ENCODE measurements at places on chromosomes 7 and 10.

DNA sequence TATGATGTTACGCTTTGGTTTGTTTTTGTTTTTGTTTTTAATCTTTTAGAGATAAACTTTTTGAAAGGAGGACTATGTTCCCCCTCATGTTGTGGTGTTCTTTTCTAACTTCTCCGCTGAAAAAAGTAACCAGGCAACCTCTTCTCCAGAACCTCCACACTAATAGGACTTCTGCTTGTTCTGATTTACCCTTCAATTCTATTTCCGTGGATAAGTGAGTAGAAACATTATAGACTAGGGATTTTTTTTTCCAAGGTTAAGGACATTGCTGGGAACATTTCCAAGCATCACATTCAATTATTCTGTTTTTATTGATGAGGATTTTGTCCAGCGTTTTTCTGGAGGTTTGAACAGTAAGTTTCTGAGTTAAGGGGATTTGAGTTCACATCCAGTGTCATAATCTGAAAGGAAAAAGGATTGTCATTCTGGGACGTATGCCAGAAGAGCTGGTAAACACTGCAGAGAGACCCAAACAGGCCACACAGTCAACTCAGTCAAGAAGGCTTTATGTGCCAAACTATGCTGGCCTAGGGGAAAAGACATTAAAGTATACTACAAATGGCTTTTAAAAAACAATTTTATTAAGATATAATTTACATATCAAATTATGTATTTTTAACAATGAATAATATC is 28.3 kb upstream of the RALA start:
- DNase-seq, result no peak

- no peak for DNase-seq
These were observed 54.4 kb upstream of the FAM133B start for GRCh38 chr7:92644406-92645113.

- DNase-seq, result no peak
These were observed 60.9 kb downstream of the SHH start for GRCh38 chr7:155751409-155751808.

GRCh38 chr7:43674559-43675436 is 54.5 kb downstream of the COA1 start:
- DNase-seq, result no peak

DNA sequence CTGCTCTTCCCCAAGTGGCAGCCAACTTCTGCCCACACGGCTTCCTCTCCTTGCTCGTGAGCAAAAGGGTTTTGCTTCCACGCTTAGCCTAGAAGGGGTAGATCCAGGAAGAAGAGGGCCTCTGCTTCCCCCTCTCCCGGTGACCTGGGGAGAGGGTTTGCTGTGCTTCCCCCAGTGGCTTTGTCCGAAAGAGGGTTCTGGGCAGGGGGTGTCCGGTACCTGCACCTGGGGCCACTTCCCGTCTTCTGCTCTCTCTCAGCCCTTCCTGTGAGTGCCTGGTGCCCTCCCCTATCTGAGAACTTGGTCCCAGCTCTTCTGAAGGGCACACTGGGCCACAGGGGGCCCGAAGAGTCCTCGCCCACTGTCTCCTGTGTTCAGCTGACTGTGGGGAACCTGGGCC is 11.3 kb downstream of the JAKMIP3 start:
- no peak for DNase-seq

- no peak for DNase-seq
These were observed 13.6 kb upstream of the MYL7 start for GRCh38 chr7:44154703-44155102.

- DNase-seq, result no peak
These were observed 586.5 kb downstream of the LRMDA start for GRCh38 chr10:76017733-76018433.

DNA sequence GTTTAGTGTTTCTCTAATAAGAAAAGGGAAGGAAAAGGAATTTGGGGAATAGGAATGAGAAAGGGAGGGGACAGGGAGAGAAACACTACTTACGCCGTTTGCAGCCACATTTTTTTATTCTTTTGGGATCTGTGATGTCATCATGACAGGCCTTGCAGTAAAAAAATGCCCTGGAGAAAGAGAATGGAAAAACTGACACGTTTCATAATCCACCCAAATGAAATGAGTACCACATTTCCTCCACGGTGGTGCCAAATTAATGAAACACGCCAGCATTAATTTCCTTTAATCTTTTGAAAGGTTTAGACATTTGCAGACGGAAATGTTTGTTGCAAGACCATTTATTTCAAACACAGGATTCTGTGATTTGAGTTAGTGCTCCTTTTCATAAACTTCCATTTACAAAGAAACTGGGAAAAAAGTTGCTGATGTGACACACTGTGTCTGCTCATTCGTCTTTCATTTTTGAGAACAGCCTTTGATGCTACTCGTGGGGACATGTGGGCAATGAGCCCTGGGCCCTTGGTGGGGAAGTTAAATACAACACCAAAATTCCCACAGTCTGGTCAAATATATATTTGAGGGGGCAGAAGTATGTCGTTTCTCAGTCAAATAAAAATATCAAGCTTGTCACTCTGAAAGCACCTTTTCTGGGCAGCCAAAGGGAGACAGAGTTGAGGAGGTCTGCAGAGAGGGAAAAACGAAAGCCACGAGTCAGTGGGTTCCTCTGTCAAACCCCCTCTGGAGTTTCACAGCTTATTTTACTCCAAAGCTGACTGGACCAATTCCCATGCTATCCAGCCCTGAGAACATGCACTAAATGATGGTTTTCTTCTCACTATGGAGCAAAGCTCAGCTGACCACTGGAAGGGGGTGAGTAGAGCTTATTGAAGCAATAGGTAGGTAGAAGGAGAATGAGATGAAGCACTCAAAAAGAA is 625.5 kb downstream of the KCNMA1 start:
- no peak for DNase-seq

- no peak for DNase-seq
These were observed 71.1 kb upstream of the MINDY3 start for GRCh38 chr10:15931376-15931775.

- no peak for DNase-seq
These were observed 97.0 kb upstream of the PDE1C start for GRCh38 chr7:32167256-32167655.

- no peak for DNase-seq
These were observed 171.2 kb downstream of the REEP3 start for GRCh38 chr10:63692220-63692896.

GRCh38 chr7:128434413-128435326 is 21.0 kb upstream of the HILPDA start:
- DNase-seq, result no peak

GRCh38 chr7:131109759-131110296 is 217.8 kb upstream of the MKLN1 start:
- DNase-seq, result peak; percentile 65

- DNase-seq, result no peak
These were observed 479 bp upstream of the SEMA4G start for GRCh38 chr10:100968863-100969186.

DNA sequence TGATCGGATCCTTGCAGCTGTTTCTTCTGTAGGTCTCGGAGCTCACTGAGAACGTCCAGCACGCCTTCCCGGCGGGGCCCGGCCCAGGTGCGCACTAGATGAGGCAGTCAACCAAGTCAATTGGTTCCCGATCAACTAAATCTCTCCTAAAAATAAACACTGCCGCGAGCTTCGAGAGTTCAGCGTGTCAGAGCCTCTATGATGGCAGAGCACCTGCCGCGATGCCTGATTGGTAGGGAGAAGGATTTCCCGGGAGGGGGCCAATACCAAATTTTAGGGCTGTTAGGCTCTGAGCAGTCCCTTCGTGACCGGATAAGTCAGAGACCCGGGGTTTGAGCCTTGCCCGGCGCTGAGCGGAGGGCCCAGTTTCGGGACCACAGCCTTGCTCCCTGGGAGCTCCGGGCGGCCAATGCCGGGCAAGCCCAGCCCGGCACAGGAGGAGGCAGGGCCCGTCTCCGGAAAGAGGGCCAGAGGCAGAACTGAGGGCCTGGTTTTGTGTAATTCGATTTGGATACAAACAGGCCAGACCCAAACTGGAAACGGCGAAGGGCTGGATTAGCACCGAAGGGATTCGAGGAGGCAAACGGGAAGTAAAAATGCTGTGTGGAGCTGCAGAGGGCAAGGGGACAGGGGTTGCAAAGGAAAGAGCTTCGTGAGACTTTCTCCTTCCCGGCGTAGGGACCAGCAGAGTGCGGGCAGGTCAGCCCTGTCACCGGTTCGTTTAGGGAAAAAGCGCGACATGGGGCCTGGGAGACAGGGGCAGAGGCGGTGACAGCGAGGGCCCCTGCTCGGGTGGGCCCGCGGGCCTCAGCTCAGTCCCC is 569 bp downstream of the SLC26A5 start:
- no peak for DNase-seq

DNA sequence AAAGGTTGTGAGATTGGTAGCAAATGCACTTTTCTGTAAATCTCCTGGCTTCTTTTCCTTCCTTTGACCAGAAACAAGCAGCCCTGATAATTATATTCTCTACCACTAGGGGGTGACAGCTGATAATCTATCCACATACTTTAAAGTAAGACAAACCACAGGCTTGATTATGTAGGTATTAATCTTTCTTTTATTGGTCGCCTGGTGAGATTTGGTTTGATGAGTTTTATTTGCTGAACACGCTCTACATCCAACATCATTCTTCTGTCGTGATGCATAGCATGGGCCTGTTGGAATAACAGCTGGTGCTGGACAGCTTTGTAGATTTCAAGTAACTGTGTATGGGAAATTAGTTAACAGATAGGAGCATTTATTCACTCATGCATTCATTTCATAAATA is 63.5 kb downstream of the ZNF365 start:
- no peak for DNase-seq

DNA sequence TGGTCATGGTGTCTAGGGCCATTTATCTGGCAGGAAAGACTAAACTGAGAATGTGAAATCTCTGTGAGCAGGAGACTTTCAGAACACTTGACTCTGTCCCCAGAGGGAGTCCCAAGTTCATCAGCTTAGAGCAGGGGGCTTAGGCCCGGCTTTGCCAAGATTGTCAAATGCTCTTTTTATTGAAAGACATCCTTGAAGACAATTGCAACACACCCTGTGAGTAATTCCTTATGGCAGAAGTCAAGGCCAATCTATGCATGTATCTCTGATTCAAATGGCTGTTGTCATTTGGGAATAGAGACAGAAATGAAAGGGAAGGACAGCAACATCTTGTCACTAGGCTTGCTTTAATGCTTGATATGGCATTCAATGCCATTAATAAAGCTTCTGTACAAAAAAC is 33.7 kb downstream of the BAMBI start:
- DNase-seq, result no peak

- no peak for DNase-seq
These were observed 5.7 kb downstream of the GLRX3 start for GRCh38 chr10:130141878-130142277.

DNA sequence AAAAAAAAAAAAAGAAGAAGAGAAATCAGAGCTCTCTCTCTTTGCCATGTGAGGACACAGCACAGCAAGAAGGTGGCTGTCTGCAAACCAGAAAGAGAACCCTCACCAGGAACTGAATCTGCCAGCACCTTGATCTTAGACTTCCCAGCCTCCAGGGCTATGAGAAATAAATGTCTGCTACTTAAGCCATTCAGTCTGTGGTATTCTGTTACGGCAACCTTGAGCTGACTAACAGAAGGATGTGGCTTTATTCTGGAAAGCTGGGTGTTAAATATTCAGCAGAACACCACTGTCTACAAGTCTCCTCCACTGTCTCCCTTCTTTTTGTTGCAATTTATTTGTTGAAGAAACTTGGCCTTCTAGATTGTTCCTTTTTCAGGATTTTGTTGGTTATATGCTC is 5.0 kb downstream of the COL26A1 start:
- DNase-seq, result no peak

GRCh38 chr7:108291152-108291508 is 161.0 kb upstream of the LAMB4 start:
- DNase-seq, result no peak

GRCh38 chr10:30434273-30435072 is 489 bp downstream of the MAP3K8 start:
- peak; percentile 54 for DNase-seq

GRCh38 chr10:100683004-100683403 is 62.4 kb upstream of the PAX2 start:
- DNase-seq, result no peak

- DNase-seq, result no peak
These were observed 191.8 kb upstream of the CXCL12 start for GRCh38 chr10:44576702-44577191.

DNA sequence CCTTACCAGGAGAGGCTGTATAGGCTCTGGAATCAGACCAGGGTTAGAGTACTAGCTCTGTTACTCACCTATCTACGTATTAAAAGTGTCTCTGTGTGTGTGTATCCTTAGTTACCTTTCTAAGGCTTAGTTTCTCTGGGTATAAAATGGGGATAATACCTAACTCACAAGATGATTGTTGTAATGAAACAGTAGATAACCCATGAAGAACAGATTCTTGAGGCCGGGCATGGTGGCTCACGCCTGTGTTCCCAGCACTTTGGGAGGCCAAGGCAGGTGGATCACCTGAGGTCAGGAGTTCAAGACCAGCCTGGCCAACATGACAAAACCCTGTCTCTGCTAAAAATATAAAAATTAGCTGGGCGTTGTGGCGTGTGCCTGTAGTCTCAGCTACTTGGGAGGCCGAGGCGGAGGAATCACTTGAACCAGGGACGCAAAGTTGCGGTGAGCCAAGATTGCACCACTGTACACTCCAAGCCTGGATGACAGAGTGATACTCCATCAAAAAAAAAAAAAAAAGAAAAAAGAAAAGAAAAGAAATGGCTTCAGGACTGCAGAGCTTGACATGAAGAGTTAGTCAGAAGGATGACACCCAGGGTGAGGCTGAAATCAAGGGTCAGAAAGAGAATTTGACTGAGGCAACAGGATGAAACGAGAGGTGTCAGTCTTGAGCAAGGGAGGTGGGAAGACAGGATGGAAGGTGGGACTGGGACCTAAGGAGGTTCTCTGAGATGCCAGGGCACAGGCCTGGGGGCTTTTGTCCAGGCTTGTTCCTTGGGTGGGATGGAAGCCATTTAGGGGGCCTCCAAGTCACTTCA is 33.4 kb downstream of the PRKAR2B start:
- DNase-seq, result no peak

DNA sequence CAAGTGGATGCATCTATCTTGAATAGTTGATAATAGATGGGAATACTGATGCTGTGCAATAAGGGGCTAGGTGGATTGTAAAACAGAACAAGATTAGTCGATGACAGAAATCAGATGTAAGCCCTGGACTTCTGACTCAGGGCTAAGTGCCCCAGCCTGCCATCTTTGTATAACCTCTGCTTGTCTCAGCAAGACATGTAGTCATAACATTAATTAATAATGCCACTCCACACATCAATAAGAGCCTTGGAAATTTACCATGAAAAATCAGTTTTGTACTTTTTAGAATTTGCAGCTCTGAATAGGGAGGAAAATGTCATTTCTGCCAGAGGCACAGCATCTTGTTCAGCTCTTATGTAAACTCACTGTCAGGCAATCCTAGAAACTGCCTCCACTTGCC is 529.1 kb downstream of the PHTF2 start:
- no peak for DNase-seq

GRCh38 chr10:18261768-18262231 is 121.6 kb downstream of the CACNB2 start:
- no peak for DNase-seq

- no peak for DNase-seq
These were observed 189.2 kb upstream of the GALNT17 start for GRCh38 chr7:70942791-70943190.

GRCh38 chr7:37028909-37029440 is 304.7 kb upstream of the AOAH start:
- peak; percentile 10 for DNase-seq

GRCh38 chr7:50397320-50397970 is 52.7 kb downstream of the FIGNL1 start:
- DNase-seq, result no peak

Data from activated CD4-positive, alpha-beta T cell treated with anti-CD3 and anti-CD28 coated beads, Interleukin-2, amount 50 U/mL, for 4 hours (primary cell).